A172 (cell line): ENCODE measurements at places on chromosomes 3 and 15.

DNA sequence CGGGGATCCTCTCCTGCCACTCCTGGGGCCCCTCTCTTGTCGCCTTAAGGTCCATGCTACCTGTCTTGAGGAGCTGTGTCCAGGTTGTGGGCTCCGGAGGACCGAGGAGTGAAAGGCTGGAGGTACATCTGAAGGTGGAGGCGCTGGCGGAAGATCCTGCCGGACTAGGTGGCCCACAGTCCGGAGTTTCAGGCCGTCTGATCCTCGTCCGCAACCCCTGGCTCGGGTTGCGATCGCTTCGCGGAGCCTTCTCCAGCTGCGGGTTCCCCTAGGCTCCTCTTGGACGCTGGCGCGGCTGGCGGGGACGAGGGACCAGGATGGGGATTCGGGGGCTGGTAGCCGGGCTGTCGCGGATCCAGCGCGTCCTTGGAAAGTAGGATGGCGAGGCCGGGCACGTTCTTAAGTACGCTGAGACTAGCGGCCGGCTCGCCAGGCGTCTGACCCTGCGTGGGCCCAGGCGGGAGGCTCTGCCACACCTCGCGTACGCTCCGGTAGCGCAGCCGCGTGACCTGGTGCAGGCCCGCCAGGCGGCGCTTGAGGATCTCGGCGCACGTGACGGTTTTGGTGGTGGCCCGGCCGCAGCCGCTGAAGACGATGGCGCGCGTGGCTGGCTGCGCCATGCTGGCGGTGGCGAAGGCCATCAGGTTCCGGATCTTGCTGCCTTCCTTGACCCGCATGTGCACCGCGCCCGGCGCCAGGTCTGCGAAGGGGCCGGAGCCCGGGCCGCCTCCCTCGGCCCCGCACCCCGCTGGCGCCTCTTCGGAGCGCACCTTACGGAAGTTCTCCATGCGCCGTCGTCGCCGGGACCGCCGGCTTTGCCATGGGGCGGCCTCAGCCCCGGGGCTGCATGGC lies 550 bp downstream of the RPP25 start:
- no peak for DNase-seq

- DNase-seq: no peak
Measured at GRCh38 chr15:90607361-90607760, 77.6 kb downstream of the CRTC3 start.

DNA sequence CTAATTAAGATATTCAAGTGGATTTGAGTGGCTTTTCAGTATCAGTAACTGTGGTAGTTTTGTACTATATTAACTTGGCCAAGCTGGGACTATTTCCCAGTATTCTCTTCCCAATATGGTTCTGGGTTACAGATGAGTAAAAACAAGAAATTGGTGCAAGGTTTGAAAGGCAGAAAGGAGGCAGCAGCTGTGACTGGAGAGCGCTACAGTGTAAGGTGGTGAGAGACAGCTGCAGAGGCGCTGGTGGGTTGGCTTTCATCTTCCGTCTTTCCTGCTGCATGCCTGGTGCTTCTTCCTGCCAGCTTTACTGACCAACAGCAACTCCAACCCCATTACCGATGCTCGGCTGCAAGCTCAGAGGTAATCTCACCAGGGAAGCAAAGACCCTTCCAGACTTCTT lies 9.8 kb downstream of the DPH3 start:
- DNase-seq: no peak

GRCh38 chr3:195767792-195768191 lies 43.9 kb downstream of the MUC4 start:
- no peak for DNase-seq

DNA sequence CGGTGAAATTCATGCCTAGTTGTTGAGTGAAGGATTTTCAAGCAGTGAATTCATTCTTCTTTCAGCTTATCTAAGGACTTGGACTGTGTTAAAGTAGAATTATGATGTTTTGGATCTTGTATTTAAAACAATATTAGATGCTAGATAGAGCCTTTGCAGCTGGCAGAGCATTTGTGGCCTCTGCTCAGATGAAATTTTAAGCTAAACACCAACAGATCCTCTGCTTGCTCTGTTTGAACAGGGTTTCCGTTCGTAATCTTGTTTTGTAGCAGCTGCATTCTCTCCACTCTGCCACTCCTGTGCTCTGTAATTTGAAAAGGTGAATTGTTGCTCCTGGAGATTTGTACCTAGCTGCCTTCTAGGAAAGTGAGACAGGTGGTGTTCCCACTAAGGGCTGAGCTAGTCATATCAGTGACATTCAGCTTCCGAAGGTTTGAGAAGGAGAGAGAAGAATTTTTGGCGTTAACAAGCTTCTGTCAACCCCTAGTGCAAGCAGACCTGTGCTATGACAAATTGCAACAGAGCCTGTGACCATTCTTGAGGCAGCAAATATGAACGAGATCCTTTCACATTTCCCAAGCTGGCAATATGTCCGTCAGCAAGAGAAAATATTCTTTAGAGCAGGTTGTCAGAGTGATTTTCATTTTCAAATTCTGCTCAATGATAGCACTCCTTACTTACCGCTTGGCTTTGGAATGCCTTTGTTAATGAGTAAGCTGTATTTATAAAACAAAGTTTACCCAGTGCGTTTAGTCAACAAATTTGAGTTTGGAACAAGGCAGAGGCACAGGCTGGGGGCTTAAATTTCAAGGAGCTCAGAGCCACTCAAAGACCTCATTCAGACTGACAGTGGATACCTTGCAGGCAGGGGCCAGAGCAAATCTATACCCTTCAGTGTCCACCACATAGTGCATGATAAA lies 5.3 kb downstream of the CHST2 start:
- DNase-seq: no peak

DNA sequence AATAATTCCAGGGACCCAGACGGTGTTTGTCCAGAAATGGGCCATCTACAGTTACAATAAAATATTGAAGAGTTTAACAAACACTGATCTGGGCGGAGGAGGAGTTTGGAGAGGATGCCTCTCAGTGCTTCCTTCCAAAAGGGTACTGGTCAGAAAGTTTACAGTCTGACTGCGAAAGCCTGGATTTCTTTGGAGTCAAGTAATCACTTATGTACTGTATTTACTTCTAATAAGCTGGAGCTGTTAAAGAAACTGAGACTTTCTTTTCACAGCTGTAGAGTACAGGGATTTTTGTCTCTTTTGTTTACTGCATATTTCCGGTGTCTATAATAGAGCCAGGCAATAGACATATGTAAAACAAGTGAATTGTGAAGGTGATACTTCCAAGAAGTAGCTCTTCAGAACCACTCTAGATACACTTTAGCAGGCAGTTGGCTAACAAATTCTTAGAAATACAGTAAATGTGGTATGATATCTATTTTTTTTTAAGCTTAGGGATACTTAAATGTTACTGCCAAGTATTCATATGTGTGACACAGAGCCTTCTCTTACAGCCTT lies 22.1 kb upstream of the NEO1 start:
- no peak for DNase-seq

GRCh38 chr3:53705024-53705745 lies 141.0 kb downstream of the CHDH start:
- no peak for DNase-seq

GRCh38 chr3:7410782-7411181 lies 549.9 kb downstream of the GRM7 start:
- DNase-seq: no peak

- peak; percentile 47 for DNase-seq
Measured at GRCh38 chr3:11820531-11821041, 26.1 kb downstream of the TAMM41 start.

GRCh38 chr15:78621810-78622402 lies 1.1 kb upstream of the CHRNA3 start:
- DNase-seq: no peak

DNA sequence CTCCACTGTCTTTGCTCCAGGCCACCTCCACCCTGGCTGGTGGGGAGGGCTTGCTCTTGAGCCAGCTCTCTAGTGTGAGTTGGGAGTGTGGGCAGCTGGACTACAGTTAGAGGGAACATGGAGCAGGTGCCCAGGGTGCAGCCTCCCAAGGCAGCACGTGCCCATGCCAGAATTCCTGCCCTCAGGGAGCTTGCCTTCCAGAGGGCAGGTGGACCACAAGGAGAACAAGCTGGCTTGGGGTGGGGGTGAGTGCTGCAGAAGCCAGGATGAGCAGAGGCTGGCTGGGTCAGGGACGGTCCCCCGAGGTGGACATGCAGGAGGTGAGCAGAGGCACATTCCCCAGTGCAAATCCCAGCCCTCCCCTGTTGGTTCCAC lies 89.5 kb downstream of the VGLL4 start:
- no peak for DNase-seq

DNA sequence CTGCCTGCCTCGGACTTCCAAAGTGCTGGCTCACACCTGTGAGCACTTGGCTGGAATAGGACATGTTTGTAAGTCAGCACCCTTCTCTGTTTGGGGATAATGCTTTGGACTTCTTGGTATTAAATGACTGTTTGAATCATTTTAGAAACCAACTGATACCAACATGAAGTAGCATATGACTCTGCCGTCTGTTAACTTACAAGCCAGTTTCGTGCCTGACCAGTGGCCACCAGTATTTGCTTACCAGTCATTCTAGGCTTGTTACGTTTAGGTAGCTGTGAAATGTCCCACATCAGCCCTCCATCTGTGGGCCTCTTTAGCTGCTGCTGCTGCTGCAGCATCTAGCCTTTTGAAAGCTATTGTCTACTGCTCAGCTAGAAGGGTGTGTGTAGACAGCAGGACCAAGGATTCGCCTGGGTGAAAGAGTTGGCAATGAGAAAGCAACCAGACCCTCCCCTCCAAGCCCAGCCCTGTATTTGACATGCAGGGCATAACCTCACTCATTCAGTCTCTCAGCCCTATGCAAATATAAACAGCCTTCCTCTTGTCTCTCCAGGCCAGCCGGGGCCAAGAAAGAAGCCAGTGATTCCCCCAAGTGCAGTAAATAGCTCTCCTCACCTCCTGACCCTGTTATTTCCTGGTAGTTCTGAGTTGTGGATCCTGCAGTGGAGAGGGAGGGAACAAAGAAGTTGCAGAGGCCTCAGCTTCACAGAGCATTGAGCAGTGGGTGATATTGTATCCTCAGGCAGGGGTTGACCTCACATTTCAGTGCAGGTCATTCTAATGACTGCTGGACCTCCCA lies 51.0 kb downstream of the NKIRAS1 start:
- peak; percentile 15 for DNase-seq

DNA sequence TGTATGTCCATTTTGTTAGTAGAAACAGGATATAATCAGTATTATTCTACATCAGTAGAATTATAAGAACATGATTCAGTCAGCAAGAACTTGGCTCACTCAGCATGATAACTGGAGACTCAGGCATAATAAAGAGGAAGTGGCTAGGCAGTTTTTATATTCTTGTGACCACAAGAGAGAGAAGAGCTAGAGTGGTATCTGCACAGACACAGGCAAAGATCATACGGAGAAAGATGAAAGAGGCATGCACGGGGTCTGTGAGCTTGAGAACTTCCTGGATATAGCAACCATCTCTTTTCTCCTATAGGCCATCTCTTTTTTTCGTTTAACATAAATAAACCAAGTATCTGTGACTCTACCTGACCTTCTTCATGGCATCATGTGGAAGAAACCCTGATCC lies 46.8 kb downstream of the MYO5A start:
- peak; percentile 80 for DNase-seq

DNA sequence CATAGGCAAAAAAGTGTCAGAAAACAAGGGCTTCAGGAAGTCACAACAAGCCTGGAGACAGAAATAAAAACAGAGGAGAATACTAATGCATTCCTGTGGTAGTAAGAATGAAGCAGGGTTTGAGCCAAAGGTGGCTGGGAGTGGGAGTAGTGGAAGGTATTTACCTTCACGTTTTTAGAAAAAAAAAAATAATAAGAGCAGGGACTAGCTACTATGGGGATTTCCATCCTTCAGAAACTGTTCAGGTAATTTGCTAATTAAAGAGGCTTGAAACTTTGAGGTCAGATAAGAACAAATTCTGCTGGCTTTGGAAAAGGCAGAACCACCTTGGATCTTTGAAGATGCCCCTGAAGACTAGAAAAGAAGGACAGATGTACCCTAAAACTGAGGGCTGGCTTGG lies 18.4 kb downstream of the ILDR1 start:
- no peak for DNase-seq

DNA sequence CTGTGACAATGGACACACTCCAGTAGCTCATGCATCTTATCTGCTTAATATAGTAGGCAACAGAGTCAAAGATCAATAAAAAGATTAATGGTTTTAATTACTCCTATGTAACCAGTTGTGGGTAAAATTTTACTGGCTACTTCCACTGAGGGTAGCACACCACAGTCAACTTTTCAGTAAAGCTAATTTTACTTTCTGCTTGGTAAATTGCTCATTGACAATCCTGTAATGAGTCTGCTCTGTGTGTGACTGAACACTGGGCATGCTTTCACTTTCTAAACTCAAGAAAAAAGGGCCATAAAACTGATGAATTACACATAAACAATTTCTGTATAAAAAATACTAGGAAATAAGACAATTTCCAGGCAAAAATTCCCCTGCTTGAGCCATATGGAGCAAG lies 838.3 kb downstream of the VGLL3 start:
- DNase-seq: no peak

DNA sequence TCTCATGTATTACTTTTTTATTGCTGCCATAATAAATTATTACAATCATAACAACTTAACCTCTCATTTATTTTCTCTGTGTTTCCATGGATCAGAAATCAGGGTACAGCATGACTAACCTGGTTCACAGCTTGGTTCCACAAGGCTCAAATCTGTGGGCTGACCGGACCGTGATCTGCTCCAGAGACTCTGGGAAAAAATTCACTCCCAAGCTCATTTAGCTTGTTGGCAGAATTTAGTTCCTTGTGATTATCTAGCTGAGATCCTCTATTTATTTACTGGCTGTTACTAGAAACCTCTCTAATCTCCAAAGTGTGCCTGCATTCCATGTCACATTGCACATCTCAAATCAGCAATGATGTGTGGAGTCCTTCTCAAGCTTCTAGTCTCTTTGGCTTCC lies 386.6 kb downstream of the DIPK2A start:
- DNase-seq: no peak

DNA sequence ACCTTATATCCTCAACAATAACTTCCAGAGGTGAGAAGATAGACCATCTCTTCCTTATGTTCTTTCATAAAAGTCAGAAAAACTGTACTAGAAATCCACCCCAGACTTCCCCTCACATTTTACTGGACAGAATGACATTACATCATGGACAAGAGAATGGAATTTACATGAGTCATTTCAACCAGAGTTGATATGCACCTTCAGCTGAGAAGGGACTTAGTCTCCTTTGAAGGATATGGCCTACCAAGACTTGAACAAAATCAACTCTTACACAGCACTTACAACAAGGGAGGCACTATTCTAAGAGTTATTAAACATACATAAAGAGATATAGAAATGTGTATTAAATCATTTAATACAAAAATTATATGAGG lies 380.0 kb upstream of the DPH6 start:
- peak; percentile 61 for DNase-seq

GRCh38 chr3:137692803-137693431 lies 71.2 kb upstream of the SOX14 start:
- DNase-seq: peak; percentile 10

- no peak for DNase-seq
Measured at GRCh38 chr3:115960799-115961198, 337.5 kb downstream of the GAP43 start.

- DNase-seq: no peak
Measured at GRCh38 chr3:103924544-103924943, 1442.2 kb upstream of the ALCAM start.

DNA sequence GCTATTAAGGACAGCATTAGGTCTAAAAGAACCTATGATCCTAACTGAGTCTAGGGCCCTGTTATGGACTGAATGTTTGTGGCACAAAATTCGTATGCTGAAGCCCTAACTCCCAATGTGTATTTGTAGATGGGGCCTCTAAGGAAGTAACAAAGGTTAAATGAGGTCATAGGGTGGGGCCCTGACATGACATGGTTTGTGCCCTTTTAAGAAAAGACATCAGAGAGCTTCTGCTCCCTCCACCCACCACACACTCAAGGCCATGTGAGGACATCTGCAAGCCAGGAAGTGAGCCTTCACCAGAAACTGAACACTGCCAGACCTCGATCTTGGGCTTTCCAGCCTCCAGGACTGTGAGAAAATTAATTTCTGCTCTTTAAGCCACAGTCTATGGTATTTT lies 49.2 kb downstream of the PHC3 start:
- no peak for DNase-seq
